Right atrium auricular region (tissue), 2 donors: ENCODE measurements at places on chromosomes 1 and 21. TPM values are rescaled to one million over a fixed set of nuclear protein-coding genes. Genes with fewer than 3 reads are reported as not detected.

The ALX3 gene
- total RNA-seq: not detected

The NR5A2 gene
- 0.63 TPM for total RNA-seq

The GJA9 gene
- total RNA-seq: not detected

- no peak for DNase-seq
- H3K36me3 ChIP-seq: no peaks in the 10 kb centered on the region
- peak overlapping the region; percentile 76 for H3K27ac ChIP-seq
- H3K4me3 ChIP-seq: peak overlapping the region; percentile 92
Observed at GRCh38 chr1:99970713-99971255, 988 bp downstream of the SLC35A3 start.
